CD4-positive, alpha-beta memory T cell (primary cell): ENCODE measurements at places on chromosomes 13 and 19.

- no peaks in the 10 kb centered on the region for H3K36me3 ChIP-seq
- H3K27ac ChIP-seq: no peak overlapping the region
- H3K4me3 ChIP-seq: no peak overlapping the region
- no peaks in the 10 kb centered on the region for H3K27me3 ChIP-seq
Observed at GRCh38 chr13:26247011-26247410, 6.9 kb upstream of the CDK8 start.

DNA sequence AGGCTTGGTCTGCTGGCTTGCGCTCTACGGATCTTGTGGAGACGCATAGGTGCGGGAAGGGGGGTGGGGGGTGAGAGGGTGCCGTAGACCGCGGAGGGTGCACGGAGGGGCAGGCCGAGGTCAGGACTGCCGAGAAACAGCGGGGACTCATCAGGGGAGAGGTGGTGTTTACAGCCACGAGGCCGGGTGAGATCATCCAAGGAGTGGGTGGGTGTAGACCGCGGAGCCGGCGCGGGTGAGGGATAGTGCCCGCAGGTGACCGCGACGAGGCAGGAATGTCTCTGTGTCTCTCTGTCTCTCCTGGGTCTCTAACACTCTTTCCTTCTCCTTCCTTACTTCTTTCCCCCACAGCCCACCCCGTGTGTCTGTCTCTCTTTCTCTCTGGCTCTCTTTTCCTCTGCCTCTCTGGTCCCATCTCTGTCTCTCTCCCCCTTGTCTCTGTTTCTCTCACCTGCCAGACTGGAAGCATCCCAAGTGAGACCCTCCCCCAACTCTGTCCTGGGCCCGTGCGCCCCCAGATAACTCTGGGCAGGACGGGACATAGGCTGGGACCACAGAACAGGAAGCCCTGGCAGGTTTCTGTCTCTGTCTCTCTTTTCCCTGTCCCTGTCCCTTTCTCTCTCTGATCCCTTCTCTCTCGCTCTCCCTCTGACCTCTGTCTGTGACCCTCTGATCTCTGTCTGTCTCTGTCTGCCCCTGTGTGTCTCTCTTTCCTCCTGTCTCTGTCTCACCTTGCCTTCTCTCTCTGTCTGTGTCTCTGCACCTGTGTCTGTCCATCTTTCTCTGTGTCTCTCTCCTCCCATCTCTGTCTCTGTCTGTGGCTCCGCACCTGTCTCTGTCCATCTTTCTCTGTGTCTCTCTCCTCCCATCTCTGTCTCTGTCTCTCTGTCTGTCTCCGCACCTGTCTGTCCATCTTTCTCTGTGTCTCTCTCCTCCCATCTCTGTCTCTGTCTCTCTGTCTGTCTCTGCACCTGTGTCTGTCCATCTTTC is 1.8 kb upstream of the KLK4 start:
- no peak overlapping the region for H3K4me3 ChIP-seq
- peaks cover 9% of the 10 kb centered on the region for H3K27me3 ChIP-seq
- no peak for DNase-seq
- no peaks in the 10 kb centered on the region for H3K36me3 ChIP-seq
- no peak overlapping the region for H3K27ac ChIP-seq

DNA sequence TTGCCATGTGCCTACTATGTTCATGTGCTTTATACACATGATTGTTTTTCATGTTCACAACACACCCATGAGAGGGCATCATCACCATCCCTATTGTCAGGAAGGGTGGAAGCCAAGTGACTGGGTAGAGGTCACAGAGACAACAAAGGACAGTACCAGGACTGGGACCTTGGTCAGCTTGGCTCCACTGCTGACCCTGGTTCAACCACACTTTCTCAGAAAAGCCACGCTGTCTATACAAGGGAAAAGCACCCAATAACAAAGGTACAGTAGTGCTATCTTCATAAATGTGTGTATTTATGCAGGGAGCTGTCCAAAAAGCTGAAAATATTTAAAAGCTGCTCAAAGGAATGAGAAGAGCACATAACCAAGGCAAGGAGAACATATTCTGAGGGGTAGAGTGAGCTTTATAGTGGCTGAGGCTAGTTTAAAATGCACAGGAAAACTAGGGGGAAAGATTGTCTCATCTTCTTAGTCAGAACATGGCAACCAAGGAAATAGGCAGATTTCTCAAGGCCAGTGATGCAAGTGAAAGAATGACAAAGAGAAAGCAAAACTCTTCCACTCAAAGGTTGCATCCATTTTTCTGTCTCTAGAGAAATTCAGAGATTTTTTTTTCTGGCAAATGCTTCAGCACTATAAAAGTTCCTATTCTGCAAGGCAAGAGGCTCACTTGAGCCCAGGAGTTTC is 415.0 kb downstream of the FOXO1 start:
- H3K4me1 ChIP-seq: peaks cover 4% of the 10 kb centered on the region
- H3K36me3 ChIP-seq: no peaks in the 10 kb centered on the region
- no peak overlapping the region for H3K27ac ChIP-seq
- DNase-seq: no peak
- no peaks in the 10 kb centered on the region for H3K27me3 ChIP-seq

- H3K27ac ChIP-seq: no peak within 1 kb of the TSS
- H3K4me1 ChIP-seq: no peaks in the 10 kb centered on the region
- no peak for DNase-seq
- H3K36me3 ChIP-seq: no peaks in the 10 kb centered on the region
Observed at GRCh38 chr19:12687496-12688196, at the start of gene GNG14. Gene GNG14 (plus strand): TSS chr19:12687998. CDS start chr19:12688049, 51 bp downstream.

GRCh38 chr13:46656786-46657185 is 103.8 kb downstream of the LRCH1 start:
- peaks cover 9% of the 10 kb centered on the region for H3K4me1 ChIP-seq
- no peaks in the 10 kb centered on the region for H3K27me3 ChIP-seq
- no peak overlapping the region for H3K27ac ChIP-seq
- no peaks in the 10 kb centered on the region for H3K36me3 ChIP-seq

GRCh38 chr13:39451301-39451700 is 151.7 kb downstream of the LHFPL6 start:
- no peaks in the 10 kb centered on the region for H3K36me3 ChIP-seq
- no peak overlapping the region for H3K4me3 ChIP-seq
- H3K27ac ChIP-seq: no peak overlapping the region
- DNase-seq: no peak

DNA sequence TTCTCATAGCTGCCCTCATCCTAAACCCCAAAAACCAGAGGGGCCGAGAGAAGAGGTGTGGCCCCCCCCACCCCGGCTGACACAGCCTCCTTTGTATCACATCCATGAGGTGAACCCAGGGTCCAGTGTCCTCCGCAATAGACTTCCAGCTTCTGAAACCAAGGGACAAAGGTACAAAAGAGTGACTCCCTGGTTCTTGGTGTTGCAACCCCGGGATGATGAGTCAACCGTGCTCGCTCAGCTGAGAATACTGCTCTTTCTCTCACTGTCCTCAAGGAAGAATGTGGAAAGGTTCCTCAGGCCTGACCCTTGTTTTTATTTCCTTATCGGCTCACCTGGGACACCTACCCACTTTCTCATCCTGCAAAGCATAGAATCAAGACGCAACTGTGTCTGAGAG is 5.5 kb downstream of the SLC15A1 start:
- no peaks in the 10 kb centered on the region for H3K4me1 ChIP-seq
- H3K27ac ChIP-seq: no peak overlapping the region
- DNase-seq: no peak
- no peak overlapping the region for H3K4me3 ChIP-seq

DNA sequence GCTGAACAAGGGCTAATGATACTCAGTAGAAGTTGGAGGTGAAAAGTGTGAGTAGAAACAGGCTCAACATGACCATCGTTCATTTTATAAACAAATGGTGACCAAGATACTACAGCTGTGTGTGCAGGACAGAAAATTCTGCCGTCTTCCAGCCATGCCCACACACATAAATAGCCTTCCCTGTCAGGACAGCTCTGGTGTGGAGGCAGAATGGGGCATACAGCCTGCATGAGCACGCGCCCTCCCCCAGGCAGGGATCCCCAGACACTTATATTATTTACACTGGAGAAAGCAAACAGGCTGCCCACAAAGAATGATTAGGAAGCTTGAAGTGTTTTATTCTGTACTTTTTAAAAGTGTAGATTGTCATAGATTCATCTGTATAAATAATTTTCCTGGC is 20.4 kb downstream of the GJA3 start:
- H3K27ac ChIP-seq: no peak overlapping the region
- no peak for DNase-seq
- no peaks in the 10 kb centered on the region for H3K36me3 ChIP-seq
- peaks cover 5% of the 10 kb centered on the region for H3K27me3 ChIP-seq

DNA sequence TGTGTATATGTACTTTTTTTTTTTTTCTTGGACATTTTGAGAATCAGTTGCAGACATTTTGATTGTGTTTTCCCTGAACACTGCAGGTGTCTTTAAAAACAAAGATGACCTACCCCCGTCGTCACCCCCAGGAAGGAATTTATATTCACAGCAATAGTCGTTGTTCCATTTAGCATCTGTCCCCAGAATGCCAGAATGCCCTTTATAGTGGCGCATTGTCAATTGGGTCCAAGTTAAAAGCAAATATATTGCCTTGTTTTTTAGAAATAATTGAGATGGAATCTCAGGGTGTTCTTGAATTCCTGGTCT is 1.8 kb upstream of the RNF225 start:
- H3K4me1 ChIP-seq: peaks cover 14% of the 10 kb centered on the region
- H3K36me3 ChIP-seq: peaks cover 45% of the 10 kb centered on the region
- no peak overlapping the region for H3K4me3 ChIP-seq
- H3K27me3 ChIP-seq: peaks cover 11% of the 10 kb centered on the region
- no peak overlapping the region for H3K27ac ChIP-seq
- no peak for DNase-seq

GRCh38 chr13:29884671-29885430 is 34.4 kb upstream of the UBL3 start:
- DNase-seq: no peak
- H3K27ac ChIP-seq: no peak overlapping the region
- H3K4me3 ChIP-seq: no peak overlapping the region
- H3K27me3 ChIP-seq: no peaks in the 10 kb centered on the region

GRCh38 chr13:48485432-48485831 is 47.4 kb downstream of the RCBTB2 start:
- H3K27me3 ChIP-seq: no peaks in the 10 kb centered on the region
- H3K4me3 ChIP-seq: no peak overlapping the region
- H3K4me1 ChIP-seq: peaks cover 44% of the 10 kb centered on the region
- DNase-seq: no peak

- peaks cover 7% of the 10 kb centered on the region for H3K4me1 ChIP-seq
- H3K27me3 ChIP-seq: no peaks in the 10 kb centered on the region
- H3K27ac ChIP-seq: no peak overlapping the region
- H3K4me3 ChIP-seq: no peak overlapping the region
- H3K36me3 ChIP-seq: no peaks in the 10 kb centered on the region
Observed at GRCh38 chr13:28355046-28355821, 139.7 kb downstream of the FLT1 start.

DNA sequence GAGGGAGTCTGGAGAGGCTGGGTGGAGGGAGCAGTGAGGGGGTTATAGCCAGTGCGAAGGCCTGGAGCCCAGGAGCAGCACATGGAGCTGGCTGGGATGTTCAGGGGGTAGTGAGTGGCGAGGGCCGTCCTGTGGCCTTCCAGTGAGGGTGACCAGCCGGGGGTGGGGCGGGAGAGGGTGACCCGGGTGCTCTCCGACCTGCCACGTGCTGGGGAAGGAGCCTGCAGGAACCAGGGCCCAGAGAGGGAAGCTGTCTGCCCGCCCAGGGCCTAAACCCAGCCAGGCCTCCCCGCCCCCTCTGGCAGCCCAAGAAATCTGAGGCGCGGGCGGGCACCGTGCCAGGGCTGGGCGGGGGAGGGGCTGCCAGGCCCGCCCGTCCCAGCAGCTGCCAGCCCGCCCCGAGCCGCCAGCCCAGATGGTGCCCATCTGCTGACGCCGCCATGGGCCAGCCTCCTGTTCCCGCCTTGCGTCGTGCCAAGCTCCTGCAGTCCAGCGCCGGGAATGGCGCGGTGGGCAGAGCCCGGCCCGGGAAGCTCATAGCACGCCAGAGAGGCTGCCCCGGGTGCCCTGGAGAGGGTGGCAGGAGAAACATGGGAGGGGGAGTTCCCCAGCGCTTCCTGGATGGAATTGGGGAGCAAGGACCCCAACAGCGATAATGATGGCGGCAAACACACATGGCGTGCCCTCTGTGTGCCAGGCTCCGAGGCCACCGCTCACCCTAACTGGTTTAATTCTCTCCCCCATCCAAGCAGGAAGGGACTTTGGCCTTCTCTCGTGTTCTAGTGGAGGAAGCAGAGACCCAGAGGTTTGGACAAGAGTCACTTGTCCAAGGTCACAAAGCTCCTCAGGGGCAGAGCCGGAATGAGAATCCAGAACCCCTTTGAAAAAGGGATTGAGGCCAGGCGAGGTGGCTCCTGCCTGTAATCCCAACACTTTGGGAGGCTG is 21.5 kb downstream of the NFIC start:
- no peak for DNase-seq
- H3K27me3 ChIP-seq: no peaks in the 10 kb centered on the region
- no peak overlapping the region for H3K27ac ChIP-seq
- H3K4me3 ChIP-seq: no peak overlapping the region

DNA sequence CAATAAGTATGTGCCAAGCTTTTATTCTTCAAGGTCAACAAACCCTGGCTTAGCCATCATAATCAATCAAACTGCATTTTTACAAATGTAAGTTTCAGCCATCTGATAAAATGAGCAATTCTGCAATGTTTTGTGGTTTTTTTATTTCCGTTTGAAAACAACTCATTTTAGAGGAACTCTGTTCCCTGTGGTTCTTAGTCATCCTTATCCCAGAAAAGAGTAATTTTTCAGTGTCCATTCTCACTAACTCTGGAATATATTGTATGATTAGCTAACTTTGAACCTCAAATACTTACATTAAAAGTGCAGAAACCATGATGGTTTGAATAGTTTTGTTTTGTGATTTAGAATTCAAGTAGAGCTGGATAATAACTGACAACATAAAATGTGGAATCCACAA is 87.6 kb downstream of the IRS2 start:
- peaks cover 8% of the 10 kb centered on the region for H3K4me1 ChIP-seq
- H3K27me3 ChIP-seq: no peaks in the 10 kb centered on the region
- no peak overlapping the region for H3K4me3 ChIP-seq
- no peak for DNase-seq
- no peaks in the 10 kb centered on the region for H3K36me3 ChIP-seq

DNA sequence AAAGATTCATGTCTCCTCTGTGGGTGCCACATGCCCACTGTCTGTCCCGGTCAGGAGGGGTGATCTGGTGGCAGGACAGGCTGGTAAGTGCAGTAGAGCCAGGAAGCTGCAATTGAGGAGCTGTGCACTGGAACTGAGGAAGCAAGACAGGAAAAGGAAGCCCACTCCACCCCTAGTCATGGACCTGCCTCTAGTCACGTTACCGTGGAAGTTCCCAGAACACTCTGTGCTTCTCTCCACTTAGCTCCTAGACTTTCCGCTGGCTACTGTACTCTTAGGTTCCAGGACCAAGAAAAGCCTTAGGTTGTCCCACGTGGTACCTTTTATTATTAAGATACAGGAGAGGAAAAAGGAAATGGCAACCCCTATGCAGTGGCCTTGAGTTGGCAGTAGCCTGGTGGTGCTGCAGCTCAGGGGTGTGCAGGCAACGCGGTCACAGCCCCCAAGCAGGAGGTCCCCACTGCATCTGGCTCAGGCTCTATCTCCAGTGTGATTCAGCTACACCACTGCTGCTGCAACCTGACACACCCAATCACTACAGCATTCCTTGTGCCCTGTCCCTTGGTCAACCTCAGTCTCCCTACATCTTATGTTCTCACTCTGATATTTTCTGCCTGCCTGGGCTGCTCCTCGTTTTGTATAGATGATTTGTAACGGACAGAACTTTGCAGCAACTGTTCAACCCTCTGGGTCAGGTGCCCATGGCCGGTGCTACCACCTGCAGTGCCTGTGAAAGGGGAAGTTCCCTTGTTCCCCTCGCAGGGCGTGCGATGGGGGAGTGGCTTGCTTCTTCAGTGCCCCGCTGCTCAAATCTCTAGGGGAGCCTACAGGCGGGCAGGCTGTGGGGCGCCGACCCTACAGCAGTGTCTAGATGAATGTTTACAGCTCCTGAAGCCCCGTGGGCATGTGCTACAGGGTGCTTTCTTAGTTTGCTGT is 24.4 kb upstream of the GPR12 start:
- peak overlapping the region; percentile 49 for H3K4me3 ChIP-seq
- H3K4me1 ChIP-seq: peaks cover 21% of the 10 kb centered on the region
- no peak for DNase-seq
- H3K36me3 ChIP-seq: no peaks in the 10 kb centered on the region
- no peaks in the 10 kb centered on the region for H3K27me3 ChIP-seq
